ENCODE measurements at places on chromosomes 4 and X. TPM values are rescaled to one million over a fixed set of nuclear protein-coding genes. Genes with fewer than 3 reads are reported as not detected.

GRCh38 chr4:177339477-177340374 is 30.1 kb downstream of the NEIL3 start:
- DNase-seq, result peak; percentile 52

Gene TLR2
- 0.36 TPM for total RNA-seq

Gene COL25A1
- 1.4 TPM for total RNA-seq

DNA sequence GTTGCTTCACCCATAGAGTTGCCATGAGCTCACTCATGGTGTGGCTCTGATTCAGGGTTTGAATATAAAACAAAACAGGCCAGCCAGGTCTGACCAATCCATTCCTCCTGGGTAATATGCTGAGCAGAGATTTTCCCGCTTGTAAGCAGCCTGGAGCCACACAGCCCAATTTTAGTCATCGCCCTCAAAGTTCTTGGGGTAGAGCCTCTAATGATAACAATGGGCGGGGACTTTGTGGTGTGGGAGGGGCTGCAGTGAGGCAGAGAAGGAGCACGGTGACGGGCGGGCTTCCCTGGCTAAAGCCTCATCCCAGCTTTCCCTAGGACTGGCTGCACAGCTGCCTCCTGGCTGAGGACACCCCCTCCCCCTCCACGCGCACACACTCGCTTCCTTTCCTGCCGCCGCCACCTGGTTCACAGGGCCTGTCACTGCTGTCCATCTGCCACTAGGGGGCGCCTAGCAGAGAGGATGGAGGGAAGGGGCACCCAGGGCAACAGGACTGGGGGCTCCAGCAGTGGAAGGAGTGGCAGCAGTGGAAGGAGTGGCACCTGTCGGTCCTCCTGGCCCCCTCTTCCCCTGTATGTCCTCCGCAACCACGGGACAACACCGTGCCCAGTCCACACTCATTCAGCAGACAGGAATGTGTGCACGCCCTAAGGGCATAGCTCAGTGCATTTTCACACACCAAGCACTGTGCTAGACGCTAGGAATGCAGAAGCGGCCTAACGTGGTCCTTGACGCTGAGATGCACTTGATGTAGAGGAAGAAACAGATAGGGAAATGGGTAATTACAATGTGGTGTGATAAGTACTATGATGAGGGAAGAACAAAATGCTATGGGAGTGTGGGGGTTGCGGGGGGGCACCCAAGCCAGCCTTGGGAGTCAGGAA is 26.8 kb downstream of the PRPS1 start:
- peak; percentile 83 for DNase-seq

DNA sequence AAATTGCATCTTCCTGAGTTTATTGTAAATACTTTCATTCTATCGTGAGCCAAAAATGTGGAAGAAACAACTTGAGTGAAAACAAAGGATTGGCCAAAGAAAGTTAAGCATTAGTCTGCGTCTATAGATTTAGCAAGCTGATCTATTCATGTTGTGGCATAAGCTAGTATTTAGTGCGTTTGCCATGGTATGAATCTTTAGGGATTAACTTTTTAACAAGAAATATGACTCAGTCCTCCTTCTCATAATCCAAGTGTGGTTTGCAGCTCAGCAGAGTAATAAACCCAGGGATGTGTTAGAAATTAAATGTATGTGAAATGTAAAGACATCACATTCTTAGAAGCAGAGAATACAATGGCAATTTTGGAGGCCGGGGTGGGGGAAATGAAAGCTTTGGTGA is 1110.9 kb downstream of the NLGN4X start:
- DNase-seq, result no peak

- DNase-seq, result no peak
These were observed 1100.0 kb upstream of the SLIT2 start for GRCh38 chr4:19151684-19152083.

Gene GPR34
- 0.72 TPM for total RNA-seq

DNA sequence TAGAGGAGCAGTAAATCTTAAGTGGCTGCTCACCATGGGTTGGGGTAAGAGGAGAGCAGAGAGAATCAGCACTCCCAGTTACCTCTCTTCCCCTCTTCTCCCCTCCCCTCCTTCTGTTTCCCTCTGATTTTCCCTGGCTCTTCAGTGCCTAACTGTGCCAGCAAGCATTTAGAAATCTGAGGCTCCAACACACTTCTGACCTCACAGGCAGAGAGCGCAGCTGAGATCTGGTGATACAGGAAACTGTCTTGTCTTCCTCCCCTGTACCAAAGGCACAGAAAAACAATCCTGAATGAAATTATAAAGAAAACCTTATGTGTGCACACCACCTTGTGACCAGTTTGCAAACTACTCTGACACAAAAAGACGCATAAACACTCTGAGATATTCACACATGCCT is 82.4 kb upstream of the SMIM10 start:
- peak; percentile 49 for DNase-seq

Gene GAGE2A
- total RNA-seq, result not detected

Gene RAP2C
- total RNA-seq, result 24.6 TPM

GRCh38 chrX:2497961-2498780 is 2.6 kb downstream of the DHRSX start:
- DNase-seq, result peak; percentile 92

- DNase-seq, result peak; percentile 32
These were observed 56.9 kb downstream of the SERTM2 start for GRCh38 chrX:111568354-111568753.

DNA sequence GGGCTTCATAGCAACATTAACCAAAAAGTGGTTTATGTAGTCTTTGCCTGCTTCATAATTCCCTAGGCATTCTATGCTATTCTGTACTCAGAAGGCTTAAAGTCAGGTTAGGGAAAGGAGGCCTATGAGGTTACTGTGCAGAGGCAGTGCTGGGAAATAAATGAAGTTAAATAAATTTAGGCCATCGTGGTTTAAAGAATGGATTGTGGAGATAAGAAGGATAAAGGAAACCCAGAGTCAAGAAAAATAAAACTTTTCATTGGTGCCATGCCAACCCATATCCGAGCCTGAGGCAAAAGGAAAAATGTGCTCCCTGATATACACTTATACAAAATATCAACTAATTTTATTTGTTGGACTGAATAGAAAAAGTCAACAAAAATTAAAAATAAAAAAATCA is 70.2 kb downstream of the AR start:
- no peak for DNase-seq

DNA sequence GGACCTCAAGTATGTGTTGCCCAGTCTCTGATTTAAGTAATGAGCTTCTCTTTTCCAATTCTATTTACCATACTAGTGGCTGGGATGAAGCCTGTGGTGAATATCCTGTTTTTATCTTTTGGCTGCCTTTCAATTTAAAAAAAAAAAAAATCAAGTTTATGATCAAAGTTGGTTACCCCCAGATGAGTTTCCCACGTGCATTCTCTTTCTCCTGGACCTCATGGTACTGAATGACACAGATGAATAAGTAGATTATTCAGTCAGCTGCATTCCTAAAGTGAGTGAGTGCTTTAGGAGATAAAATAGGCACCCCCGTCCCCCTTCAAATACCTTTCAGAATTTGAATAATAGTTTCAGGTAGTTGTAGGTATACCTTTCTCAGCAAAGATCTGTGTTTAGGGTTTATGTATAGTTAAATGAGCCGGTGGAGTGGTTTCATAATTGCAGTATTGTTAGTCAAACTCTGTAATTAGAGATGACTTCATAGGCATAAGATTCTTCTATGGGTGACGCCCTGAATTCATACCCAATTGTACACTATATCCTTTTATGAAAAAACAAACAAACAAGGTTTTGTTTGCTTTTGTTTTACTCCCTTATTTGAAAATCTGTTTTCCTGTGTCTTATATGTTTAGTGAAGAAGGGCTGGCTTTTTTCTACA is 41.9 kb downstream of the PLS3 start:
- DNase-seq, result no peak
